Anterior cingulate cortex (tissue), 58 donors: ENCODE measurements at places on chromosomes 3 and 15.

GRCh38 chr3:77204788-77205187, 164.9 kb downstream of the ROBO2 start:
- no peak for DNase-seq

DNA sequence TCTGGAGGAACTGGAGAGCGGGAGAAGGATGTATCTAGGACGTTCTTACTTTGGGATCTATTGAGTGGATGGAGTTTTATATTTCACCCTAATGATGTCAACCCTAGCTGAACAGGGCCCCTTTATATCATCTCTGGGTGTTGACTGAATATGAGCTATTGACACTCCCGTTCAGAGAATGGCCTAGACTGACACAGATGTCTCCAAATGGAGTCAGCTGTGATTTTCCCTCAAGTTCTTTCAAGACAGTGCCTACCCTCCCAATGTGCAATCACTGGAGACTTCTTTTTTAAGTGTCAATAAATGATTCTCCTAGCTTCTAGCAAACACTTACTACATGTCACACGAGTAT, 63.8 kb downstream of the FRMD4B start:
- DNase-seq = no peak

- no peak for DNase-seq
These were observed 263.4 kb upstream of the TLE3 start for GRCh38 chr15:70361106-70361505.

DNA sequence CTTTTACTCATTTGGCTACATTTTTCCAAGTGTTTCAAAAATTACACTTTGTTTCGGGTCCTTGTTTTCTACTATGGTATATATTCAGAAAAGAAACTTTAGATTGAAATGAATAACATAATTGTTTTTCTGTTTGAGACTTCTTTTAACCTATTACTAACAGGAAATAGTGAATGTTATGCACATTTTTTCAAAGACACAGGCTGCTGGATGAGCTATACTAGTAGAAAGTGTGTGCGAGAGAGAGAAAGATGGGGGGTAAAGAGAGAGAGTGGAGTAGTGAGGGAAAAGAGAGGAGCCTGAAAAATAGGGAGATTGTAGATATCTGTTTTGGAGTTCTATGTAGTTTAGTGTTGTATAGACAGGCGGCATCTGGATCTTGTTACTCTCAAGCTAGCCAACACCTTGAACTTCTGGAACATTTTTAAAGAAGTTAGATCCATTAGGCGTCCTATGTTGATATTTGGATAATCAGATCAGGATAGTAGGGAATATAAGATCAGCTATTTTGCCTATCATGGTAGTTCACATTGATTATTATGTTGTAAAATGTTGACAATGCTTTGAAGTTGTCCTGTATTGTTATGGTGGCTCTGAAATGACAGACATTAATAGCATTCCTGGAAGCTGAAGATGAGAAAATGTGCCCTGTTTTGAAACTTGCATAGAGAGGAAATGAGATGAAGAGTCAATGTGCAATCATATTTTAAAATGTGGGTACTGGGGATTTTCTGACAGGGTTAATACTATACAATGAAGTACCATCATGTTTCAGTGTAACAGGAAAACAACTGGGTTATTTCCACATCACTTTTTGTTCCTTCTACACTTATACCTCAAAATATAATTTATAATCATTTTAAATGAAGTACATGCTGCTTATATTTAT, 2.6 kb downstream of the RBMS3 start:
- DNase-seq = no peak

DNA sequence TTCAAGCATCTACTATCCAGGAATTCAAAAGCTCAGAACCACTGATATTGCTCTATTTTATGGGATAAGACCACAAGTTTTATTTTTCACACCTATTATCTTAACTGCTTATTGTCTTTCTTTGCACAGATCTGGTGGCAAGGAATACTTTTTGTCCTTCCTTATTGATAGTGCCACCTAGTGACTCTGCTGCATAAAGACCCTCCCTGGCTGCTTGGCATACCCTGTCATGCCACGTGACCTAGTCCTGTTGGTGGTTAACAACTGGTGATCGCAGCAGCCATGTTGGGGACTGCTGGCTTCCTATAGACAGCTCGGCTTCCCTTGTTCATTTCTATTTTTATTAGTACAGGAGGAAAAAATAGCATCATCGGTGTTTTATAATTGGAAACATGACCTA, 236.3 kb downstream of the MEX3B start:
- DNase-seq = no peak

DNA sequence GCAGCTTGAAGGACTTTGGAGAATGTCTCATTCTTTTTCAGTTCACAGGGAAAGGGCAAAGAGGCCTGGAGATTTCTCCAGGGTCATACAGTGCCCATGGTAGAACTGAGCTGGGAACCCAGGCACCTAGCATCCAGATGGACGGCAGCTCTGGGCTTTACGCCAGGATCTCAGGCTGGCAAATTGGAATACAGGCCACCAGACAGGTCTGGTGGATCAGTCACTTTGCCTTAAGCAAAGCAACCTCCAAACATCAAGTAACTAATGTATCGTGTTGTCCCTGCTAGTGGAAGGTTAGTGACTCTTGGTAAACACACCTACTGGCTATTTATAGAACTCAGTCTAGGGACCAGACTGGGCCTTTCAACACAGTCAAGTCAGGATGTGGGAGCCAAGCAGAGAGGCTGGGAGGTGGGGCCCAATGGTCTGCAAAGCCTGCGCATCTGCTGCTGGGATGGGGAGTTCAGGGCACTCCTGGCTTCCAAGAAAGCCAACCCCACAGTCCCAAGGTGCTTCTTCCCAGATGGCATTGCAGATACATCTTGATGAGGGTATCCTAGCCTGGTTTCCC, 30.2 kb downstream of the RPLP1 start:
- no peak for DNase-seq

GRCh38 chr15:75349851-75350588, 3.2 kb downstream of the NEIL1 start:
- no peak for DNase-seq

- no peak for DNase-seq
These were observed 368.3 kb upstream of the AZI2 start for GRCh38 chr3:28716939-28717338.

GRCh38 chr3:175648899-175649298, 789.8 kb downstream of the NAALADL2 start:
- DNase-seq = no peak

DNA sequence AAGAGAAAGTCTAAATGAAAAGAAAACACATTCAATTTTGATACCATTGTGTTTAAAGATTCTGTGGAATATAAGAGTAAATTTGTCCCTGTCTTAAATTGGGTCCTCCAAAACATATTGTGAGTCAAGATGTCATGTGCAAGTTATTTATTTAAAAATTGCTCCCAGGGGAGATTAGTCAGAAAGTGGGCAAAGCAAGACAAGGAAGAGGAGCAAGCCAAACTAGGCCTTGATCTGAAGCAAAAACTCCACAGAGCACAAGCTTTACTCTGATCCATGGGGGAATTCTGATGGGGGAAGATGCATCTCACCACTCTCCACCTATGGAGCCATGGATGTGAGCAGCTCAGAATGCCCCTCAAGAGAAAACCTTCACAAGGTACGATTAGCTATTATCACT, 342.8 kb upstream of the IL12A start:
- no peak for DNase-seq
